Prostate gland (tissue), 2 donors: ENCODE measurements at places on chromosomes 16 and 17.

GRCh38 chr16:48971571-48972077, 310.0 kb downstream of the CBLN1 start:
- no peak for DNase-seq

DNA sequence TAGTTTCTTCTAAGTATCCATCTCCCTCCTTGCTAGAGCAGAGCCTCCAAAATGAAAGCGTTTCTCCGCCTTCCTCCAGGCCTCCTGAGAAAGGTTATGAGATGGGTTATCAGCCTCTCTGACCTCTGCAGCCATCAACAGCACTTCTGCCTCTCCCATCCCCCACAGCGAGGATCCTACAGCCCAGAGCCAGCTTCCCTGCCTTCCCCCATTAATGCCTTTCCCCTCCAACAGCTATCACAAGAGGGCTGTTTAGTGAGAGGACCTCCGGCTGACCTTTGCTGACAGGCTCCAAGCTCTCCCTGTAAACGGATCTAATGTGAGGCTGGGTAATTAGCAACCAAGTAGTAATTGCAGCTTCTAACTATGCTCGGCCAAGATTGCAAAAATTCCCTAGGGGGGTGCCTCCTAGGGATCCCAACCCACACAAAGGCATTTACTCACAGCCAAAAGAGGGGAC, 55.8 kb downstream of the ZFHX3 start:
- no peak for DNase-seq

DNA sequence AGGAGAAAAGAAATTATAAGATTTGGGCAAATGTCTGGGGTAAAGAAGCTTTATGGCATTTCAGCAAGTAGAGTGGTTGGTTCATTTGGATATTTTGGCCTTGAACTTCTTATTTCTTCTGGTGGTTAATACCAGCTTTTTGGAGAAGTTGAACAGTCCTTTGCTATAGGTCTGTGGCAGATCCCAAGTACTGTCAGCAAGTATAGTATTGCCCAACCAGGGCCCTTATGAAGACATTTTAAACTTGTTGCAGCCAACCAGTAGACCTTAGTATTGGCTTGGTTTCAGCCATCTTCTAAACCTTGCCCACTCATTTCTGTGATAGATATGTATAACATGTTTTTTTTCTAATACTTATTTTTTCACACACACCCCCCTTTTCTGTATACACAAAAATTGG, 2.2 kb downstream of the SP2 start:
- no peak for DNase-seq

DNA sequence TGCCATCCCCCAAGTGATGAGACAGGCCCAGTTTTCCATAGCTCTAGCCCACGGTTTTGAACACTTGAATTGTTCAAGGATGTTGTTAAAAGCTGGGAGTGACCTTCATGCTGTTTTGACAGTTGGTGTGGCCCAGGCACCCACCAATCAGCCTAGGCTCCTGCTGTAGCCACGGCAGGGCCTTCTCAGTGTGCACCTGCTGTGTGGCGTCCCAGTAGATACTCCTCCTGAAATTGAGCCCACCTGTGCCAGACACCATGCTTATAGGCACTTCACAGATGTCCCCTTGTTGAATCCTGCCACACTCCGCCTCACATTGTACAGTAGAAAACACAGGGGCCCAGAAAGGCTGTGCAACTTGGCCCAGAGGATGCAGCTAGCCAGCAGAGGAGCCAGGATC, 86.4 kb downstream of the SOCS1 start:
- DNase-seq, result no peak

DNA sequence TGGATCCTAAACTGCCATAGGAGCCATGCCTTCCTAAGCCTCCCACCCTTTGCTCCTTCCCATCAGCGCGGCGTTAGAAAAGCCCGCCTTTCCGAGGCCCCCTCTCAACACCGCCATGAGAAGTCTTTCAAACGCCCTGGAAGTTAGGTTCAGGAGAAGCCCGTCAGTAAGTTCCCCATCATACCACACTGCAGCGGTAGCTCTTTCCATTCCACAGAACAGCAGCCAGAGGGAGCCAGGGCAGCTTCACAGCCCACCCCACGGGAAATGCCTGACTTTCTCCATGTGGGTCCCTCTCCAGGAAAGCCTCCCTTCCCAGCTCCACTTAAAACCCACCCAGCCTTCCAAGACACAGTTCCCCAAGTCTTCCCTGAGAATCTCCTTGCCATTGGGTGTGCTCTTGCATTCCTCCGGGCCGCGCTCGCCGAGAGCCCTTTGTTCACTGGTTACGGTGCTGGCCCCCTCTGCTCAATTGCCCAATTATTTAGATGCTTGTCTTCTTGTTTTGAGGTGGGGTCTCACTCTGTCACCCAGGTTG, 28.7 kb downstream of the KIAA0513 start:
- DNase-seq, result no peak

- DNase-seq, result no peak
These were observed 24.1 kb downstream of the AXIN2 start for GRCh38 chr17:65537343-65537844.

DNA sequence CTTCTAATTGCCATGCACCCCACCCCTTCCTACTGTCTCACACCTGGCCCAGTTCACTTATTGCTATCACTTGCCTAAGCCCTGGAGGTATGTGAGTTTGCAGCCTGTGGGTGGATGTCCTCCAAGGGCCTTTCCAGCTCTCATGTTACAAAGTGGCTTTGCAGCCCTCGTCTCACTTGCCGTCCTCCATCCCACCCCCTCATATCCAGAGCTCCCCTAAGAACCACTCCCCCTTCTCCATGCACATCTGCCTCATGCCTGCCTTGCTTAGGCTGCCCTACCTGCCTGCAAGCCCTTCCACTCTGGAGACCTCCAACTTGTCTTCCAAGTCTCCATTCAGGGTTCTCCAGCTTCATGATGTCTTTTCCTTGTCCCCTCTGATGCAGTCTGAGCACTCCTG, 119.4 kb upstream of the NLRP1 start:
- DNase-seq, result no peak

- DNase-seq, result no peak
These were observed 70.4 kb upstream of the CACNG5 start for GRCh38 chr17:66764506-66764905.

GRCh38 chr16:10045947-10046346, 136.3 kb downstream of the GRIN2A start:
- no peak for DNase-seq
